ENCODE measurements at places on chromosomes 13 and 19.

- DNase-seq = no peak
These were observed 41.7 kb upstream of the EEF1AKMT1 start for GRCh38 chr13:20815464-20815863.

DNA sequence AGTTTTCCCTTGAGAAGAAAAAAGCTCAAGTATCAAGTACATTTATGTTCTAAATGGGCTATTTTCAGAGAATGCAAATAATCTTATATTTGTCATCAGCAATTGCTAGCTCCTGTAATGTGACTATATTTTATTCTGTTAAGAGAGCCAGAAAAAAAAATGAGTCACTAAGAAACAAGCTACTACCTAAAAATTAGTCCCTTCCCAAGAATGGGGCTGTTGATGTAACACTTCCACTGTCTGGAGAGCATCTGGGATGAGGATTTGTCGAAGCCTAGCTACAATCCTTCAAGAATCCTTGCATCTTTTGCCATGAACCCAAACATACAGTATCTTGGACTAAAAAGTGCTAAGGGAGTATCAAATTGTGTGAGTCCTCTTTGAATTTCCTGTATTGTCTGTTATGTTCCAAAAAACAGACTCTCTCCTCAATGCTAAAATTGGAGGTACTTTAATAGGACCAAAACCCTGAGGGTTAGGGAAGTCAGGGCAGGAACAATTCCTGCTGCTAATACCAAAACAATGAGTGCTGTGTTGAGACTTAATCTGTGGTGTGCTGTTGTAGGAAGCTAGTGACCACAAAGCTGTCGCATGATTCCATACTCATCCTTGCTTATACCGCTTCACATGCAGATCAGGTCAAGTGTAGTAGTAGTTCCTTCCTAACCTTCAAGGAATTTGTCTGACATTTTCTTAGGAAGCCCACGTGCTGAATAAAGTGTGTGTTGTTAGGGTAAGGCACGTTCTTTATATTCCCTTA, 4.9 kb upstream of the ZC3H13 start:
- DNase-seq = no peak

- no peak for DNase-seq
These were observed 1.1 kb upstream of the FAM174C start for GRCh38 chr19:1274081-1274851.

- DNase-seq = no peak
These were observed 89.7 kb downstream of the DCT start for GRCh38 chr13:94389604-94390351.

DNA sequence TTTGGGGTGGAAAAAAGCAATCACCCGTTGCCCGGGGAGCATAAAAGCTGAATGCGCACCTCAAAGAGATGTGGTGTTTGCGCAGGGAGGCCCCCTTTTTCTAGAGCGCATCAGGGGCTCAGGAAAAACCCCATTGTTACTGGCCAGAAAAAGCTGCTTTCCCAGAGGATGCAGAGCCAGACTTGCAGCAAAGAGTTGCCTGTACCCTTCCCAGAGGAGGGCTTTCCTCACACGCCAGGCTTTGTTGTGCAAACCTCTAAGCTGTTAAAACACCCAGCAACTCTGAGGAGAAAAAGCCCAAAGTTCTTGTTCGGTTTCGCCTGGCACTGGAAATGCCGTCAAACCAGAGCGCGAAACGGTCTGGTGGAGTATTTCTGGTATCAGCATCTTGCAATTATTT, 29.3 kb downstream of the GSX1 start:
- no peak for DNase-seq

DNA sequence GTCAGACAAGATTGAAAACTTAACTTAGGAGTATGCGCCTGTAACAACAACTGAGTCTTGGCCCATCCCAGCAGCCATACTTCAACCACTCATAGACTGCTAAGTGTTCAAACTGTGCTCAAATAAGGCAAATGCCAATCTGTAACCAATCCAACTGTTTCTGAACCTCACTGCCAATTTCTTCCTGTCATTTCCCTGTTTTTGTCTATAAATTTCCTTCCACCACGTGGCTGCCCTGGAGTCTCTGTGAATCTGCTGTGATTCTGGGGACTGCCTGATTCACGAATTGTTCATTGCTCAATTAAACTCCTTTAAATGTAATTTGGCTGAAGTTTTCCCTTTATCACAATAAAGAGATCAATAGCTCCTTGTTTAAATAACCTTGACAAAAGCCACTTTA, 50.8 kb upstream of the FREM2 start:
- no peak for DNase-seq

DNA sequence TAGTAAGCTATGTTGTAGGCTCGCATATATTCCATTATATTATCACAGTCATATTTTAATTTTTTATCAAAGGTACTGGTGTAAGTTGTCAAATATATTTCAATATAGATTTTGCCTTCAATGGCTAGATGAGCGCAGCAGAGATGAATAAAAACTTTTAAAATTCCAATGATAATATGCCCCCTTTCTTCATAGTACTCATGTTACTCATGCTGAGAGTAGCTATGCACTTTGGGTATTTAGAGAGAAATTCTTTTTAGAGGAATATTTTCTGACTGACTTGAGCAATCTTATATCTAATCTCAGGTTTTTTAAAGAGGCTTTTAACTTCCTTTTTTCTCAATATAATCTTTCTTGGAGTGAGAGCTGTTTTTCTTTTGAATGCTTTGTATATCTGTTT, 11.4 kb downstream of the ZNF254 start:
- no peak for DNase-seq

GRCh38 chr19:8489561-8490394, 12.7 kb downstream of the PRAM1 start:
- no peak for DNase-seq

DNA sequence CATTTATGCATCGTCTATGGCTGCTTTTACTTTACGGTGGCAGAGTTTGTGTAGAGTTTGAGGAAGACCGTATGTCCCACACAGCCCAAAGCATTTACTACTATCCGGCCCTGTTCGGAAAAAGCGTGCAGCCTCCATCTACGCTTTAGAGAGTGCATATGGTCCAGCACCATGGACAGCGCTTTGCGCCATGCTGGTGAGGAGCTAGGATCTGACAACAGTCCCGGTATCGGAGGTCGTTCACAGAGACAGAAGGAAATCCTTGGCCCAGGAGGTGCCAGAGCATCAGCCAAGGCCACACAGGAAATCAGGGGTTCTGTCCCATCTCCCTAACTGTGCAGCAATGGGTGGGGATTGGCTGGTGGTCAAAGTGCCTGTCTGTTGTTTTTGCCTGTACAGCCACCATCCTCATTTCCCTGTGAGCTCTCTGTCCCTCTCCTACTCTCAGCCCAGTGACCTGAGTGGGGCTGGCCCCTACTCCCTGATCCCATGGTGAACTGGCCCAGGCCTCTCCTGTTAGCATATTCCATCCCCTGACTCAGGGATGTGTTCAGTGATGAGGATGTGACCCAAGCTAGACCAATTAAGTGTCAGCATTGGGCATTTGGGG, 16.2 kb upstream of the PRODH2 start:
- peak; percentile 18 for DNase-seq

Measured in activated T-cell treated with anti-CD3 and anti-CD28 coated beads for 4 hours (primary cell).